Calu3 (cell line): ENCODE measurements at places on chromosomes 2 and 18. TPM values are rescaled to one million over a fixed set of nuclear protein-coding genes. Genes with fewer than 3 reads are reported as not detected.

DNA sequence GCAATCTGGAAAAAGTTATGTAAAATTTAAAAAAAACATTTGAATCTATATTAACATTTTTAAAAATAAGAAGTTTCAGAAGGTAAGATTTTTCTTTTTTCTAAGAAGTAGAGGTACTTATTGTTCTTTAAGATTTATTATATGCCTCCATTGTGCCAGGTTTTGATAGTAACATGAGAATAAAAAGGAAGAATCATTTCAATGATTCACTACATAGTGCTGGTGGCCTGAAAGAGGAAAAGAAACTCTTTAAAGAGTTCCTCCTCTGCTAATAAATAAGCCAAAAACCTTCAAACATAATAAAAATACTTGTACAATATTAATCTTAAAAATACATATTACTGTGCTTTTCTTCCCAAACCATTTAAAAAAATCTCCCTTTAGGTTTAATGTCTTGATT lies 69.0 kb downstream of the ANKRD44 start:
- no peaks in the 10 kb centered on the region for H3K36me3 ChIP-seq
- H3K4me3 ChIP-seq: no peak overlapping the region
- no peaks in the 10 kb centered on the region for H3K27me3 ChIP-seq

DNA sequence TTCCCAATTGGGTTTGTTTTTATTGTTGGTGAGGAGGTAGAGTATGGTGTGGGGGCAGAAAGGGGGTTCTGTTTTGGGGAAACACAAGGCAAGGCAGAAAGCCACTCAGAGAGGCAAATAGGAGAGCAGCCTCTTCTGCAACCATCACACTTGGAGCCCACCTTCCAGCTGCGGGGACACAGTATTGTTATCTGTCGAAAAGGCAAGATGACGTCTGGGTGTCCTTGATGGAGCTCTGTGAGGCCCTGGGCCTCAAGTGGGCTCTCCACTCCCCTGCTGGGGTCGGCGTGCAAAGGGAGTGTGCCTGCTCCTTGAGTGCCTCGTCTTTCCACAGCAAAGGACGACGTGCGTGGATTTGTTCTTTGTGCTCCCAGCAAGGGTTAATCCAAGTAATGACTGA lies 227.6 kb downstream of the ANAPC1 start:
- peaks cover 32% of the 10 kb centered on the region for H3K36me3 ChIP-seq
- H3K4me1 ChIP-seq: peaks cover 40% of the 10 kb centered on the region
- H3K4me3 ChIP-seq: no peak overlapping the region
- no peak for DNase-seq
- no peaks in the 10 kb centered on the region for H3K27me3 ChIP-seq

DNA sequence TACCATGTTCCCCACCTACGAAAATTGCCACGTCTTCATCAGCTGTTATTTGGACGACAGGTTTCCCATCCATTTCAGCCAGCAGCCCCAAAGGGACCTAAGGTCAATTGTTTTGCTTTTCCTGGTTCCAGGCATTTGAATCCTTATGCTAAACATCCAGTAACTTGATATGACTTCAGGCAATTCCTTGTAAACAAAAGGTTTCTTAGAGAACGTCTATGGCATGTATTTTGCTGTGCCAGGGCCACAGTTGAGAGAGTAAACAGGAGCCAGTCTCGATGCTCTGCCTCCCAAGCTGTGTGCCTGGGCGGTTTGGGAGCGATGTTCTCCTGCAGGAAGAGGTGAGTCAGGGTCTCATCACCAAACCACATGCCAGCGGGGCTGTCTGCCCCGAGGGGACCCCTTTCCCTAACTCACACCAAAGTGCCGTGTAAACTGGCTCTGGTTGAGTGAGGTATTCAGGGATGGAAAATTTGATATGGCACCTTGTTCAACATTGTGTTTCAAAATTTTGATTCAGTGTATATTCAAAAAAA lies 12.9 kb upstream of the MC5R start:
- peaks cover 12% of the 10 kb centered on the region for H3K36me3 ChIP-seq
- H3K4me1 ChIP-seq: peaks cover 38% of the 10 kb centered on the region
- no peak for DNase-seq
- peaks cover under 1% of the 10 kb centered on the region for H3K27me3 ChIP-seq
- H3K4me3 ChIP-seq: no peak overlapping the region

- H3K27ac ChIP-seq: no peak overlapping the region
- no peak for DNase-seq
- no peaks in the 10 kb centered on the region for H3K36me3 ChIP-seq
- H3K4me1 ChIP-seq: no peaks in the 10 kb centered on the region
Measured at GRCh38 chr2:24874035-24874434, 46.0 kb downstream of the ADCY3 start.

- H3K4me3 ChIP-seq: no peak overlapping the region
- DNase-seq: no peak
- H3K36me3 ChIP-seq: peaks cover 21% of the 10 kb centered on the region
- no peak overlapping the region for H3K27ac ChIP-seq
- H3K27me3 ChIP-seq: no peaks in the 10 kb centered on the region
- H3K4me1 ChIP-seq: no peaks in the 10 kb centered on the region
Measured at GRCh38 chr18:2908946-2909335, 62.1 kb downstream of the EMILIN2 start.

DNA sequence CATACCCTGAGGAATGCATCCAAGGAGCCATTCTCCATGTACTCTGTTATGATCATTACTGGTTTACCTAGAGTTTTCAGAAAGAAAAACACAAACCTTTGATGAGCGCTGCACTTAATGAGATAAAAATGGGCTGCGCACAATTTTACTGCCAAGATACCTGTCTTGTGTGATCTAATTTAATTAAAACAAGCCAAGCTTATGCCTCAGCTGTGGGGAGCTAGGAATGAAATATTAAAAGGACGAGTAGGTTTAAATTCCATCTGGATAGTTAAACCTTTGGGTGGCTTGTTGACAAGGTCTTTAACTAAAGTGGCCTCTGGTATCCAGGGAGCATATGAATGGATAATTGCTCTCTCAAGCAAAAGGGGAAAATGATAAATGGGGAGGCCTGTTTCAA lies 135.0 kb downstream of the EPHA4 start:
- peaks cover 16% of the 10 kb centered on the region for H3K4me1 ChIP-seq
- H3K27ac ChIP-seq: no peak overlapping the region
- H3K36me3 ChIP-seq: no peaks in the 10 kb centered on the region
- H3K27me3 ChIP-seq: no peaks in the 10 kb centered on the region
- H3K4me3 ChIP-seq: no peak overlapping the region

- H3K27ac ChIP-seq: no peak overlapping the region
- H3K36me3 ChIP-seq: no peaks in the 10 kb centered on the region
- no peak overlapping the region for H3K4me3 ChIP-seq
Measured at GRCh38 chr2:109193807-109194619, 65.0 kb downstream of the SH3RF3 start.

DNA sequence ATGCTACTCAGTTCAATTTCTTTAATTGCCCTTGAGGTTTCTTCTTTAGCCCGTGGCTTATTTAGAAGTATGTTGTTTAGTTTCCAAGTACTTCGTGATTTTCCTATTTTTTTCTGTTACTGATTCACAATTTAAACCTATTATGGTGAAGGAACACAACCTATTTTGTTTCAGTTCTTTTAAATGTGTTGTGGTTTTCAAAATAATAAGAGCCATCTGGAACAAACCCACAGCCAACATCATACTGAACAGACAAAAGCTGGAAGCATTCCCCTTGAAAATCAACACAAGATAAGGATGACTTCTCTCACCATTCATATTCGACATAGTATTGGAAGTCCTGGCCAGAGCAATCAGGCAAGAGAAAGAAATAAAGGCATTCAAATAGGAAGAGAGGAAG lies 155.2 kb downstream of the GALNT1 start:
- H3K4me1 ChIP-seq: no peaks in the 10 kb centered on the region
- no peak overlapping the region for H3K4me3 ChIP-seq
- no peaks in the 10 kb centered on the region for H3K36me3 ChIP-seq
- H3K27ac ChIP-seq: no peak overlapping the region
- no peak for DNase-seq

DNA sequence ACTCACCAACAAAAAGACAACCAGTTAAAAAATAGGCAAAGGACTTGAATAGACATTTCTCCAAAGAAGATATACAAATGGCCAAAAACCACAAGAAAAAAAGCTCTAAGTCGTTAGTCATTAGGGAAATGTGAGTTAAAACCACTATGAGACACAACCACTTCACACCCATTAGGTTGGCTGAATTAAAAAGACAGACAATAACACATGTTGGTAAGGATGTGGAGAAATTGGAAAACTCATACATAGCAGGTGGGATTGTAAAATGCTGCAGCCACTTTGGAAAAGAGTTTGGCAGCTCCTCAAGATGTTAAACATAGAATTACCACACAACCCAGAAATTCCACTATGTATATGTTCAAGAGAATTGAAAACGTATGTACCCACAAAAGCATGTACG lies 117.6 kb upstream of the SPATS2L start:
- no peak for DNase-seq
- no peak overlapping the region for H3K4me3 ChIP-seq
- H3K36me3 ChIP-seq: no peaks in the 10 kb centered on the region
- no peaks in the 10 kb centered on the region for H3K4me1 ChIP-seq

DNA sequence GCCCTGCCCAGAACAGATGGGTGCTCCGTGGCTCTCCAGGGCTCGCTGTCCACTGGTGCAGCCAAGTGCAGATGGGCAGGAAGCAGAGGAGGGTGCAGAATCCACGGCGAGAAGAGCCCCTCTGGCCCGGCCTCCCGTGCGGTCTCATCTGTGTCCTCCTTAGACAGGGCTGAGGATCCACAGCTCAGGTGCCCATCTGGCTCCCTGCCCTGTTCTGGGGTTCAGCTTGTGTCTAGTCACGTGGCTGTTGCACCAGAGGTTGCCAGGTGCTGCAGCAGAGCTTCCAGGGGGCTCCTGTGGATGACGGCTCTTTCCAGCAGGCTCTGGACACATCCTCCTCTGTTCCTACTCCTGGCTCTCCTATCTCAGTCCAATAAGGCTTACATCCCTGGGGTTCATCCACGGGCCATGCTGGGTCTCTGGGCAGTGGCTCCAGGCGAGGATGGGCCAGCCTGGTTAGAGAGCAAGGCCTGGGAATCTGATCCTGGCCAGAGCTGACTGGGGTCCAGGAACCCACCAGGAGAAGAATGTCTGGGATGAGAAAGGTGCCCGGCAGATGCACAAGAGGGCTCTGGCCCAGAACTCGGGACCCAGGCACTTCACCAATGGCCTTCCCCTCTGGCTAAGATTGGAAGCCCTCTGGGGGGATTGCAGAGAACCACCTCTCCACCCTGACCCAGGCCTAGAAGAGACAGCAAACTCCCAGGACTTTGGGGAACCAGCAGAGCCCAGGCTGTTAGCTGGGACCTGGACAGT lies 116.3 kb upstream of the ID2 start:
- DNase-seq: no peak
- no peak overlapping the region for H3K4me3 ChIP-seq
- H3K4me1 ChIP-seq: no peaks in the 10 kb centered on the region
- no peaks in the 10 kb centered on the region for H3K27me3 ChIP-seq
- H3K27ac ChIP-seq: no peak overlapping the region

- no peaks in the 10 kb centered on the region for H3K27me3 ChIP-seq
- no peak for DNase-seq
- no peak overlapping the region for H3K27ac ChIP-seq
- H3K4me3 ChIP-seq: no peak overlapping the region
- H3K4me1 ChIP-seq: no peaks in the 10 kb centered on the region
Measured at GRCh38 chr18:37230768-37231167, 334.8 kb downstream of the CELF4 start.

- peaks cover 7% of the 10 kb centered on the region for H3K4me1 ChIP-seq
- H3K27ac ChIP-seq: no peak overlapping the region
- no peaks in the 10 kb centered on the region for H3K36me3 ChIP-seq
- no peaks in the 10 kb centered on the region for H3K27me3 ChIP-seq
Measured at GRCh38 chr2:33616873-33617272, 17.8 kb upstream of the FAM98A start.

DNA sequence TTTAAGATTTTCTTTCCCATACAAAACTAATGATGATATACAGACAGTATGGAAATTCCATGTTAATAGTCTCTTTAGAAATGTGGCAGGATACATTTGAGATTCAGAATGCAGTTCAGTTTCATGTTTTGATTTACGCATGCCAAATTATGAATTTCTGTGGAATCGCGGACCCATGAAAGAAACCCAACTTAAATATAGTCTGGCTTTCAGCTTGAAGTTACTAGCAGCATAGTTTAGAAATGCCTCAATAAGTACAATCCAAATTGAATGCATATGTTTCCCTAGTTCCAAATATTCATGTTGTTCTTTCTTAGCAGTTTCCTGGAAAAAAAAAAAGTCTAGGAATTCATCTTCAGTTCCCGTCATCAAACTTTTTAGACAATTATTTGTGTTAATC lies 164.1 kb upstream of the RASGRP3 start:
- DNase-seq: no peak
- no peak overlapping the region for H3K27ac ChIP-seq
- no peak overlapping the region for H3K4me3 ChIP-seq
- no peaks in the 10 kb centered on the region for H3K36me3 ChIP-seq

- peaks cover 81% of the 10 kb centered on the region for H3K27me3 ChIP-seq
- H3K4me3 ChIP-seq: no peak overlapping the region
- no peak for DNase-seq
- H3K36me3 ChIP-seq: no peaks in the 10 kb centered on the region
- no peak overlapping the region for H3K27ac ChIP-seq
Measured at GRCh38 chr2:100042562-100042961, 99.8 kb downstream of the AFF3 start.

GRCh38 chr2:39095624-39096023 lies 25.2 kb downstream of the SOS1 start:
- DNase-seq: no peak
- H3K27ac ChIP-seq: no peak overlapping the region
- peaks cover 25% of the 10 kb centered on the region for H3K4me1 ChIP-seq
- no peaks in the 10 kb centered on the region for H3K36me3 ChIP-seq
- no peak overlapping the region for H3K4me3 ChIP-seq

DNA sequence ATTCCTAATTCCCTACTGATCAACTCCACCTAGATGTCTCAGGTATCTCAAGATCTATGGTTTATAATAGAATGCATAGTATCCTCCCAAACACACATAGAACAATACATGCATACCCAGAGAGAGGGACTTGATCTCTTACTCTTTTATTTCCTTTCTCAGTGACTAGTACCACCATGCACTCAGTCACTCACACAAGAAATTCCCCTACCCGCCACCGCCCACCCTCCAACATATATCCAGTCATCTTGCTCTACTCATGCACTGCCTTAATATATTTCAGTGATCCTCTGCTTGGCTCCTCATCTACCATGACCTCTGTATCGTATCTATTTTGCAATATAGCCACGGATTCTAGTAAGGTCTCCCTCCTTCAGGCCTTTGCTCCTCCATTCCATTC lies 996.9 kb downstream of the LRP1B start:
- no peaks in the 10 kb centered on the region for H3K27me3 ChIP-seq
- no peak overlapping the region for H3K27ac ChIP-seq
- no peaks in the 10 kb centered on the region for H3K4me1 ChIP-seq
- H3K4me3 ChIP-seq: no peak overlapping the region
- H3K36me3 ChIP-seq: no peaks in the 10 kb centered on the region

GRCh38 chr2:147164563-147164962 lies 680.3 kb upstream of the ACVR2A start:
- H3K27ac ChIP-seq: no peak overlapping the region
- DNase-seq: no peak
- no peaks in the 10 kb centered on the region for H3K27me3 ChIP-seq
- no peaks in the 10 kb centered on the region for H3K36me3 ChIP-seq
- H3K4me1 ChIP-seq: no peaks in the 10 kb centered on the region
- H3K4me3 ChIP-seq: no peak overlapping the region

Gene MPHOSPH10
- 54.7 and 67.8 TPM in 2 replicates for total RNA-seq

Gene DNAJC5G
- total RNA-seq: not detected in 2 replicates

Gene KHK
- total RNA-seq: 2.0 and 4.2 TPM in 2 replicates

Gene AGXT
- not detected in 2 replicates for total RNA-seq

Gene GAD1
- total RNA-seq: 11.2 and 11.5 TPM in 2 replicates

Gene LYG2
- not detected in 2 replicates for total RNA-seq

Gene TMEFF2
- 0.64 TPM in 1 of 2 replicates, not detected in the other for total RNA-seq

Gene ACYP2
- total RNA-seq: 10.5 and 10.9 TPM in 2 replicates

Gene NEUROD1
- not detected in 2 replicates for total RNA-seq

Gene GCG
- not detected in 2 replicates for total RNA-seq

Gene TMEM247
- total RNA-seq: not detected in 2 replicates

Gene CNGA3
- total RNA-seq: not detected in 2 replicates

Gene MAP3K19
- total RNA-seq: not detected in 2 replicates
